Activated T-cell treated with anti-CD3 and anti-CD28 coated beads for 4 hours (primary cell): ENCODE measurements at places on chromosomes 3 and 15.

- no peak for DNase-seq
Observed at GRCh38 chr3:9906480-9906879, 3.8 kb downstream of the IL17RE start.

GRCh38 chr15:61115679-61116078 lies 113.4 kb downstream of the RORA start:
- DNase-seq = no peak

- no peak for DNase-seq
Observed at GRCh38 chr3:40691452-40691861, 166.7 kb downstream of the ZNF621 start.

GRCh38 chr15:100284701-100285100 lies 57.1 kb downstream of the ADAMTS17 start:
- DNase-seq = no peak

DNA sequence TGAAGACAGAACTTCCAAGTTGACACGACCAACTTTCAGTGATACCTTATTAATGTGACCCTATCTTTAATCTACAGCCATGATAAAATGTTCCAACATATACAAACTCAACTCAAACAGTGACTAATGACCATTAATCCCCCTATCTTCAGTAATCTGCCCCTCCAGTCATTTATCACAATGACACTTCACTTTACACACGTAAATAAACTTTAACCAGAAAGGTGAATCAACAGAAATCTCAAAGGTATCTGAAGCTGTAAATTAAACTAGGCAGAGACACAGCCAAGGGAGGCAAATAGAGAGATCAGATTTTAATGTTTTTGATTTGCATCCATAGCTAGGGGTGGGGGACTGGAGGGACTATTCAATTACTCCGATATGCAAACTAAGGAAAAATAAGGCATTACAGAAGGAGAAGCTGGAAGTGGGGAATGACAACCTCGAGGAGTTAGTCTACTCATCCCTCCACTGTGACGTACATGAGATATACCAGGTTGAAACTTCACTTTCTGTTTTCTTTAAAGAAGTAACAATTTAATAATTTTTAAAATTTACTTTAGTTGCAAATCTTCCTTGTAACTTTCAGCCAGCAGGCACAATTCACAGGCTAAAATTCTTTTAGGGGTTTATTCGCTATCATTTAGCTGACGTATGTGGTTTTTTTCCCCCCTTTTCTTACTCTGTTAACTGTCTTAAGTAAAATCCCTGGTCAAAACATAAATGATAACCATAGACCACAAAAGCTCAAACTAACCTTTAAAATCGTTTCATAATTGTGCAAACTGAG lies 751.0 kb downstream of the ROBO1 start:
- DNase-seq = no peak

DNA sequence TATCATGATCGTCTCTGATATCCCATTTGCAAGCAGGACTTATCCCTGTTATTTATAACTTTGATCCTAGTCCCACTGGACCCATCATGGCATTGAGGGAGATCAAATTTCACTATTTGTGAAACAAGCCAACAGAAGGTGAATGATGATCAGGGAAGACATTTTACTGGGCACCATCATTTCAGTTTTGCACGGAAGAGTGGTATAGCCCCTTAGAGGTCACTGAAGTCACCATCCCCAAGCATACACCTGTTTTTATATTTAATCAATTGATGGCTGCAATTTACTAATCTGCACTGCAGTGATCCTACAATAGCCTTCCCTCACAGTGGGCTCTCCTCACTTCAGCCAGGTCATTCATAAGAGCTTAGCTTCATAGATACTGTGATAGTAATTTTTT lies 132.4 kb downstream of the FHIT start:
- DNase-seq = no peak

DNA sequence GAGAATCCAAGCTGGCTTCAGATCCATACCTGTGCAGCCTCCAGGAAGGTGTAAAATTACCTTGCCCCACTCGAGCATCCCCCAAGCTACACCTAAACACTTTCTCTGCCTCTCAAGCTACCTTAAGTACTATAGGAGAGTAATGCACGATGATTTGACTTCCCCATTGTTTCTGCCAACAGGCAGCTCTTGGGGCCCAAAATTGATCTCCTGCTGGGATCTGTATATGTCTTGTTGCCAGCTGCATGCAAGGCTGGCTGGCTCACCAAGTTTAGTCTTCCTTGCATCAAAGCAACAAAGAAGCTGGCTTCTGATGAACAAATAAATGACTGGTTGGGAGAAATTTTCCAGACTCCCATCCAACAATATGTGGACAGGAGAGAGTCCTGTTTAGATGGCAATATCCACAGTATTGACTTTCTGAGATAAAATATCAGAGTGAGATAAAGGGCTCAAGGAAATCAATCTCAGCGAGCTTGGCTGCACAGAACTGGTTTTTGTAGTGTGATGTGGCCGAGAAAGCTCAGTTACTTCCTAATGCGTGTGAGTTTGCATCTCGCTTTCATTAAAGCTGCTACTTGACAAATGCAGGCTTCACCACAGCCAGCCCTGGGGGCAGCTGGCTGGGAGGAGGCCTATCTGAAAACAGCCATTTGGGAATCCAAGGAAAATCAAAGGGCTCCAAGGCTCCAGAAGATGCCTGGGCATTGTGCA lies 140.7 kb downstream of the MINAR1 start:
- DNase-seq = no peak
